Amygdala (tissue), 56 donors: ENCODE measurements at places on chromosomes 2 and 18.
A peak's percentile ranks its signal among the peaks of the same experiment; 100 is the strongest.

DNA sequence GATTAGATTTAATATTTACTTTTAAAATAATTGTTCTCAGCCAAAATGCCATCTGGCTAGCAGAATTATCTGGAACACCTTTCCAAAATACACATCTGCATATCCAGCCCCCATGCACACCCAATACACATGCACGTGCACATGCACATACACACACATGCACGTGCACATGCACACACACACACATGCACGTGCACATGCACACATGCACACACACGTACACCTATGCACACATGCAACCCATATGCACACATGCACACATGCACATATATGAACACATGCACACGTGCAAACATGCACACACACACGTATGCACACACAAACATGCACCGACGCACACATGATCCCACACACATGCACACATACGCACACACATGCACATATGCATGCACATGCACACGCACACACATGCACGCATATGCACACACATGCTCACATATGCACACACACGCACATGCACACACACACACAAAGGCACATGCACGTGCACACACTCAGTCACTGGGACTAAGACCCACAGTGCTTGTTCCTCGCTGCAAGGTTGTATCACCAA lies 53.5 kb downstream of the COPS8 start:
- DNase-seq = no peak

DNA sequence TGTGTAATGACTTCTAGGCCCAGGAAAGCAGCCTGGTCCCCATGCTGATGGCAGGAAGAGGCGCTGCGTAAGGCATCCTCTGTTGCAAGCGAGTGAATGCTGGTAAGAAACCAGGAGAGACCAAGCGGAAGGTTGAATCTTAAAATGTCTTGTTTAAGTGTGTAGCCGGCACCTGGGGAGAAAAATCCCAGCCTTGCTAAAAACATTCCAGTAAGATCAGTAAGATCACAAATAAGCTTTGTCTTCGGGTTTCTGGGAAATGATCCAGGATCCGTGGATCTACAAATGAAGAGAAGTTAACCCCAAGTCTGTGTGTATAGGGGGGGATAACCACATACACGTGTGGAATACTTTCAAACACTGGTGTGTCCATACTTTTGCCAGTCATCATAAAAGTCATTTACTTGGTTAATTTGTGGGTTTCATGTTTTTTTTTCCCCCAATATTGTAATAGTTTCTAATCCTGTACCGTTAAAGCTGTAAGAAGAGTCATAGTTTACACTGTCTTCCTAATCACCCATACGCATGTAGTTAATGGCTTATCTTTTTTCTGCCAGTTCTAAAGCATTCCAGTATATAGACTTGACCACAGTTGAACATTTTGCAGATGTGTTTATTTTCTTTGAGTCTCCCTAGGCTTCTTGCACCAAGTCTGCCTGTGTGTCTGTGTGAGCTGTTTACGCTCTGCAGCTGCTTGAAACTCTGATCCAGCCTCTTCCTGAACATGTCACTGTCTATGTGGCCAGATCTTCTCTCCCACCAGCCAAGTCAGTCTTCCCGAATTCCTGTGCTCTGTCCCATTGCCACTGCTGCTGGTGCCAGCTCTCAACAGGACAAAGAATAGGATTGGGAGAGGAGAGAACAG lies 135.9 kb upstream of the ARL4C start:
- no peak for DNase-seq

DNA sequence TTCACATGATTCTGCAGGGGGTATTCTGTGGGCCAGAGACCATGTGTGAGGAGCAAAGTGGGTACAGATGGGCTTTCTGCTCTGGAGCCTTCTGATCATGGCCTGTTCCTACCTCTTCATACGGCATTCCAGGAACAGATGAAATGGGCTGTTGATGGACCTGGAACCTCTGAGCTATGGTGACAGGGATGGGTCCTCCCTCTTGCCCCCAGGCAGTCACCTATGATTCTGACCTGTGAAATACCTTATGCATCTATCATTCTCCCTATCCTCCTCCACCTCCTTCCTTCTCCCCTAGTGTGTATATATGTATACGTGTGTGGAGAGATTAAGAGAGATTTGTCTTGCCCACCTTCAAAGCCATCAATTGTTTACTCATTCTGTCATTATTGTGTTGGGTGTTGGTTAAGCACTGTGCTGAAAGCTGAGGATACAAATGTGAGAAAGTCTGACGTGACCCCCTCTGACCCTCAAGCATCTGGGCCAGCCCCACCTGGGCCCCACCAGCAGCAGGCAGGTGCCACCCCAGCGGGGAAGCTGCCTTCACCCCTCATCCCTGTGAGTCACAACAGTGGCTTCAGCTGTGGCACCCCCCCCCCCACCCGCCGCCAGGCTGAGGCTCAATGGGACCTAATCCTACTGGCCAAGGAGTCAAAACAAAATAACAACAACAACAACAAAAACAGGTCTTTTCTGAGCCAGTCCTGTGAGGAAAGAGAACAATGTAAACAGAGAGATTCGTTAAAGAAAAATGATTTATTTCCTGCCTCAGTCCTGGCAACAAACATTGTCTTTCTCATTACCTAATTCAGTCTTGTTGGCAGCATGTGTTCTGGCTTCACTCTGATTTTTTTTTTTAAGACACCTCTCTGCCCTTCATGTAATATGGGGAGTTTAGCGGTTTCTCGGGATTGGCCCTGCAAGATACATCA lies 103.8 kb upstream of the CDC42EP3 start:
- DNase-seq = no peak

DNA sequence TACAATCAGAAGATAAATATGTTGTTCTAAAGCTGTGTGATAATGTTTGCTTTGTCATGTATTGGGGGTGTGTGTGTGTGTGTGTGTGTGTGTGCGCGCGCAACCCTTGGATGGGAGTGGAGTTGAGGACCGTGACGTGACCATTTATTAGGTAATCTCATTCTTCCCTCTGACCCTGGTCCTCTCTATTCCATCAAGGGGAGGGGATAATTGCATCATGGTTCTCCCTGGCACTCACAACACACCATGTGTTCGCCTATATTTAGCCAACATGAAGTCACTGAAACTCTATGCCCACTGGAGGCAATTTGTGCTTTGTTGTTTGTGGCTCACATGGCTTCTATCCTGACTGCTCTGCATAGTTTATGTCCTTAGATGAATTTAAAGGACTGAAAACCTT lies 79.8 kb upstream of the LRPPRC start:
- peak; percentile 43 for DNase-seq
